ENCODE measurements at places on chromosomes 2 and 18.

DNA sequence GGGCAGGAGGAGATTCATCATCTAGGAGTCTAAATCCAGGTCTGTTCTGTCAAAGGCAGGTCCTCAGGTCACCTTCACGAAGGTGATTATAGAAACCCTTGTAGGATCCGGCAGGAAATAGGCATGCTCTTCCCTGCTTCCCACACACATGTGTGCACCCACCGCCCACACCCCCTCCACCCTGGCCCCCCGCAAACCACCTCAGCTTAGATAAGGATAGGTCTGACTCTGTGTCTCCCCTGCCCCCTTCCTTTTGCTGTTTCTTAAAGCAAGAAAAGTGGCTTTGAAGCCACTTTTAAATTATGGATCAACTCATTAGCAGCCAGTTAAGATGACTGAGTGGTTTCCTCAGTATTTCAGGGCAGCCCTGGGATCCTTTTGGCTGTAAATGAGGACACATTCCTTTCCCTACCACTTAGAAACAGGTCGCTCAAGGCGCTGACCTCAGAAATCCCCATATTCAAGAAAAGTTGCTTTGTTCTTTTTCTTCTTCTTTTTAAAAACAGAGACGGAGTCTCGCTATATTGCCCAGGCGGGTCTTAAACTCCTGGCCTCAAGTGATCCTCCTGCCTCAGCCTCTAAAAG is 14.5 kb upstream of the CIB4 start:
- DNase-seq: no peak

DNA sequence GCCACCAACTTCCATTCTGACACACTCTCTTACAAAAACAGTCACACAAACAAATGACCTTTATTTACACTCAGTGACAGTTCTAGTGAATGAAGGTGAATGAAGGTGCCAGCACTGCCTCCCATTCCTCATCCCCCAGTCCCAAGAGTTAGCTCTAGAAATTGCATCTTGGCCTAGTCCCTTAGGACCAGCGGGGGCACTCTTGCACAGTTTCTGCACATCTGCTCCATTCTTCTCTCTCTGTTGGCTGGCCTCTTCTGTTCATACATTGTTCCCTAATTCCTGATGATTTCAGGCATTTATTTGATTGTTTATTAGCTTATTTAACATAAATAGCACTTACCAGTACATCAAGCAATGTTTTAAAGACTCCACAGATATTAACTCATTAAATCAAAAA is 30.9 kb downstream of the GAREM1 start:
- DNase-seq: no peak

DNA sequence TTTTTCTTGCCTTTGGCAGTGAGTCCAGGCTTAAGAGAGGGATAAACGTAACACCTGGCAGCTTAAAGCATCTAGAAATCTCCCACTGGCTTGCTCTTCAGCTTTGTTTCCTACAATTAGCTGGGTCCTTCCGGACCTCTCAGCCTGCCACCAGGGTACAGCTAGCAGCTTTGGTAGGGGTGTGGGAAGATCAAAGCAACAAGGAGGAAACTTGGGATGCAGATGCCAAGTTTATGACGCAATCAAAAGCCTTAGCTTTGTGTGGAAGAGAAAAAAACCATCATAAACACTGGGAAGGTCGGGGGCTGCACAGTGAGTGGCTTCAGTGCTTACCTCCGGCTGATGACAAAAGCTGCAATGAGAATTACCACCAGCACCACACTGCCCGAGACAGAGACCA is 116.9 kb downstream of the EPHA4 start:
- DNase-seq: no peak

DNA sequence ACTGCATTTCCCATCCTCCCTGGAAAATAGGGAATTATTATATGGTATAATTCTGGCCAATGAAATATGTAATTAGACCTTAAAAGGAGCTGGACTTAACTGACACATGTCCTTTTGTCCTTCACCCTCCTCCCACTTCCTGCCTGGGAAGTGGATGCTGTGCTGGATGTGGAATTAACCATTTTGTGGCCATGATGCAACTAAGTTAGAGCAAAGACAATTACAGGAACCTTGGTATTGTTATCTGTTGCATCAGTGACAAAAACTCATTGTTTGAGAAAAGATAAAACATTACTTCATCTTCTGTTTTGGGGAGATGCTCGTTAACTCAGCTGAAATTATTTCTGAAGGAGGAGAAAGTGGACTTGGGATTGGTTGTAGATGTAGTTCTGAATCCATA is 227.7 kb upstream of the BOD1L2 start:
- no peak for DNase-seq
